ENCODE measurements at places on chromosomes 2 and 18.
A peak's percentile ranks its signal among the peaks of the same experiment; 100 is the strongest.

- DNase-seq, result no peak
Measured at GRCh38 chr18:44507729-44508325, 172.9 kb upstream of the SETBP1 start.

DNA sequence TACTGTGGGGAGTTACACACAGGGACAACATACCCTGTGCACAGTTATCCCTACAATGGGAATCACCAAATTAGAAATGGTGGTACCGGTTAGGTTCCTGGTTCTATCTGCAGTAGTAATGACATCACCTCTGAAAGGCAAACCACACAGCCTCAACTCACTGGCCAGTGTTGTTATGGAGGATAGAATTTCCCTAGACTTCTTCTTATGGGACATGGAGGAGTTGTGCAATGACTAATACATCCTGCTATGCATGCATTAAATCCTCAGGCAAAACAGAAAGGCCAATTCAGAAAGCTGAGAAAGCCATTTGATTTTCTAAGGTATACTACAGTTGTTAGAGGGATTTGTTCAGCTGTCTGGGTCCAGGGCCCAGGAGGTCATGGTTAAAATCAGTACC is 439.3 kb downstream of the TMX3 start:
- no peak for DNase-seq

GRCh38 chr2:86297382-86298147 is 39.9 kb downstream of the REEP1 start:
- peak; percentile 12 for DNase-seq

DNA sequence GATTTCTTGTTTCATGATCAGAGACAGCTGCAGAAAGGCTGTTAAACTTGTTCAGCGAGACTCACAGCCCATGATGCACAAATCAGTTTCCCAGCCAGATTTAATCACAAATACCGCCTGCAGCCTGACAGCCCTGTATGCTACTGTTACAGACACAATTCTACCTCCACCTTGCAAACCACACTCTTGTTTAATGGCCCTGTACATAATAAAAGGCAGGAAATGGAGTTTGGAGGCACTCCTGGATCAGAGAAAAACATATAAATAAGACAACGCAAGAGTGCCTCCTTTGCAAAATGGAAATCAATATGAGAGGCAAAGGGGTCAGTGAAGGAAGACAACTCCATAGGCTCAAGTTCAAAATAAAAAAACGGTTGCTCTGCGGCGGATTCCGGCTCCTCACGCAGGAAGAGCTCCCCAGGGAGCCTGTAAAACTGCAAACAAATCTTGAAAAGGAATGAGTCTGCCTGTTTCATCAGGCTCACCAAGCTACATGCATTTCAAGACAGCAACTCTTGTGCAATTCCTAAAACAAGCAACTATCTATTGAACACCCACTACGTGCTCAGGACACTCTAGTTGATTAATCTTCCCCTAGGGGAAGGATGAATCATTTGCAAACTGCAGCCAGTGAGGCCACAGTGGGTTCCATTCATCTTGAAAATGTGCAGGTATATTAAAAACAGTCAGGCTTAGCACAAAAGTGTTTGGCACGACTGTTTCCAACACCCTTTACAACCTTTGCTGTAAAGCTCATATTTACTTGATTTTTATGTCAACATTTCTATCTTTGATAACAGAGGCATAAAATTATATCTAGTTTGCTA is 37.5 kb downstream of the TBC1D8 start:
- DNase-seq, result no peak

DNA sequence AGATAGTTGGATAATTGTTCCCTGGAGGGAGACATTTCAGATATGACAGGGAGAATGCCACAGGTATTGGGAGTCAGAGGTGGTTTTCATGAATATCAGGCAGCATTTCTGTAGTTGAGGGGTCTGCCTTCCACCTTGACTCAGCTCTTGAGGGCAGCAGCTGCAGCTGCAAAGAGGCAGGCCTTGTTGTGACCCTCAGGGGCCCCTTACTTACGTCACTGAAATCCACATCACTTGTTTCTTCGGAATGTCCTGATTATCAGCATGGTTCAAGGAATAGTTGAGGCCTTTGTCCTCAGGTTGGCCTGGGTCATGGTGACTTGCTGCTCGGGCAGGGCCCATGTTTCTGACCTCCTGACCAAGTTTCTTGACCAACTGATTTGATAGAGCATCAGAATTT is 46.9 kb downstream of the TMEM17 start:
- no peak for DNase-seq

- no peak for DNase-seq
Measured at GRCh38 chr2:160898581-160899307, 261.5 kb upstream of the TANK start.

DNA sequence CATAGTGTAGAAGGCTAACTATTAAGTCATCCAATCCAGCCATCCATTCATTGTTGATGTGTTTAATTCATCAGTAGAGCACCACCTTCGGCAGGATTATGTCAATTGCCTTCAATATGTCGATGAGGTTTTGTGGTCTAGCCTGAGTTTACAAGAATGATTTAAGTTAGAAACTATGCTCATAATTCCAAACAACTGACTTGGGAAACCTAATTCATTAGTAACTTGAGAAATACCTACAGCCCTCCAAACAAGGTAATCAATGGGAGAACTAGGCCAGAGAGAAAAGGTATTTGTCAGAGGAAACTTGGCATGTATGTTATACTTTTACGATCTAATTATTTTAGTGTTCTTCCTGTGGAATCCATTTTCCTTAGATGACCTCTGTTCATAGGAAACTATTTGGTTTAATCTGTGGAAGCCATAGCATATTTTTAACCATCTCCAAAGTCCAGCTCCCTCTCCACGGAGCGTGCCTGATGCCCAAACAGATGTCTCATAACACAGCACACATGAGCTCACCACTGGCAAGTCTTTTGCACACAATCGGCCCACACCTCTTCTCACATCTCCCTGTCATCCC is 148.5 kb downstream of the GFPT1 start:
- no peak for DNase-seq

- no peak for DNase-seq
Measured at GRCh38 chr18:24115628-24116027, 23.2 kb upstream of the CABYR start.

- DNase-seq, result no peak
Measured at GRCh38 chr2:203501873-203502272, 33.2 kb downstream of the RAPH1 start.

DNA sequence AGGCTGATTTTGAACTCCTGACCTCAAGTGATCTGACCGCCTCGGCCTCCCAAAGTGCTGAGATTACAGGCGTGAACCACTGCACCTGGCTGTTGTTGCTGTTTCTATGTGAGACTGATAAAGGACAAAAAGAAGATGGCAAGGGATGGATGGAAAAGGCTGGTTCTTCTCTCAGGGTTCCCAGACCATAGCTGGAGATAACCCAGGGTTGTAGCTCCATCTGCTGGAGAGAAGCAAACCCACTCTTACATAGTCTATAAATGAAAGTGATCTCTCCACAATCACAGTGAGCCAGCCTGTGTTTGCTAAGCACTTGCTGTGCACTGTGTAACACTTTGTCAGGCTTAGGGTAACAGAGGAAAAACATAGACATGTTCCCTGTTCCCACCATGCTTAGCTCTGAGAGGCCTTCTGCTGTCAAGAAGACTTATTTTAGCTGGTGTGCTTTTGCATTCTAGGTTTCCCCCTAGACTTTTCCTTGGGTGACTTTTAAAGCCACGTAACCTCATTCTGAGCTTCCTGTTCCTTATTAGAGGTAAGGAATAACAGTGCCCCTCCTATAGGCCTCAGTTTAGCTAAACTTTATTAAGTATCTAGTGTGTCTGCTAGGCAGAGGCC is 49.7 kb downstream of the LIMS1 start:
- peak; percentile 41 for DNase-seq

GRCh38 chr2:181581534-181581933 is 75.4 kb downstream of the CERKL start:
- DNase-seq, result no peak

- peak; percentile 10 for DNase-seq
Measured at GRCh38 chr2:57516698-57517340, 529.8 kb upstream of the VRK2 start.

DNA sequence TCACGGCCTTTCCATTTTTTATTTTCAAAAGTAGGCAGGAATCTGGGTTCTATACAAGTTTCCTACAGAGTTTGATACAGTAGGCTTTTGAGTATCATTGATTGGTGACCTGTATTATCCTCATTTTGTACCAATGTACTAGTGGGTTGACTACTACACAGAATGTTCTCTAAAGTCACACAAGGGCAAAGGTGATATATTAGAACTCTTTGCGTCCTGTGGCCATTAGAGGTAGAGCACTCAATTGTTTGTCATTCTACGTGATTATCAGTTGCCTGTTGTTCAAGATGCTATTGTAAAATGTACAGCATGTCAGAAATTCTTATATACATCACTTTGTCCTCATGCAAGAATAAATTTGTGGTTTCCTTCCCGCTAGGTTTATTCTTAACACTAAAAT is 24.8 kb downstream of the WDR75 start:
- DNase-seq, result no peak

DNA sequence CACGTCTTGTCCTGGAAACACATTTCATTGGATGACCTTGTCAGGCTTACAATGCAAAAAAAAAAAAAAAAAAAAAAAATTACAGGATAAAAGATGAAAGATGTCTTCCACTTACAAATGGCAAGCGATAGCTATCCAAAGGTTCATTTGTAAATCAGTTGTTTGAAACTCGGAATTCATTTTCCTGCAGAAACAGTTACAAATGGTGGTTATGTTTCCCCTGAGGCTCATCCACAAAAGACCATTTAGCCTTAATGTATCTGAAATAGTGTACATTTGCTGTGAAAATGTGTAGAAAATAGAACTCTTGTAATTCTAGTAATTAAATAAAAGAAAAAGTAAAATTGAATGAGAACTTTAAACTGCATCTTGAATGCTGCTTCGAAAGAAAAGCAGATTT is 25.9 kb downstream of the DPP10 start:
- no peak for DNase-seq

GRCh38 chr2:179860255-179861026 is 971 bp downstream of the ZNF385B start:
- peak; percentile 14 for DNase-seq

DNA sequence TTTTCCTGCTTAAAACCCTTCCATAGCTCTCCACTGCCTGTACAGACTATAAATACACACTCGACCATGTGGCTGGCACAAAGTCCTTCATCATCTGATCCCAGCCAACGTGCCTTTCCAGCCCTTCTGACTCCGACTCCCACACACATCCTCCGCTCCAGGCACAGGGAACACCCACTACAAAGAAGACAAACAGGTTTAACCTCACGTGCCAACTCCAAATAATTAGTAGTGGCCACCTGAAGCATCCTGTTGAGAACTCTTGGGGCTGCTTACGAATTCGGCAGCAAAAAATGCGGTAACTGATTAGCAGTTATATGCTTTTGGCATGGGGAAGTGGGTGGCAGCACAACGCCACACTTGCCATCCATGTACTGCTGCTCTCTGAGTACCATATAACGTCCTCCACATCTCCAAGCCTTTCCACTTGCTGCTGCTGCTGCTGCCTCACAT is 12.1 kb downstream of the SPIRE1 start:
- no peak for DNase-seq

- DNase-seq, result no peak
Measured at GRCh38 chr2:18124116-18124835, 245.8 kb downstream of the KCNS3 start.

- DNase-seq, result no peak
Measured at GRCh38 chr18:44258576-44258975, 422.1 kb upstream of the SETBP1 start.

DNA sequence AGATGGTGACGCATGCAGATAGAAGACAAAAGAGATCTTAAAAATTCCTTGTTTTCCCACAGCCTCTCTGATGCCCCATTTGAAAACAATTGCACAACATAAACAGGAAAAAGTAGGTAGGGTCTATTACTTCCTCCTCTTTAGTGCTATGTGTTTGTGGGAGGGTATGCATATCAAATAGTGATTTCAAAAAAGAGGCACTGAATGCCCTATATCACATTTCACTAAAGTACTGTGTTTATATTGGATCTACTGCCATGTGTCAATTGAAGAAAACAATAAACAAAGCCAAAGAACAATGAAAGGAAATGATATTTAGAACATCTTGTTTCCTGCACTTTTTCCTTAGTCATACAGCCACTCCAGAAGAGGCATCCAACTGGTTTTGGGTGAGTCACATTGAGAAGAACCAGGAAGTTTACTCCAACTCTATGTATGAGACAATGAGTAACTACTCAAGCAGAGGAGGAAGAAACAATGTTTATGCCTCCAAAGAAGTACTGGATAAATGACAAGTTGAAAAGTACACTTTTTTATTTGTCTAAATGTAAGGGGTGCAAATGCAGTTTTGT is 583.6 kb downstream of the FBXO15 start:
- no peak for DNase-seq

- no peak for DNase-seq
Measured at GRCh38 chr2:85248773-85249509, 78.8 kb downstream of the TGOLN2 start.

- no peak for DNase-seq
Measured at GRCh38 chr2:121276341-121276740, 8.7 kb downstream of the TFCP2L1 start.

- no peak for DNase-seq
Measured at GRCh38 chr18:56823986-56824565, 172.9 kb downstream of the WDR7 start.

GRCh38 chr2:230931556-230932231 is 6.7 kb upstream of the GPR55 start:
- DNase-seq, result no peak

- no peak for DNase-seq
Measured at GRCh38 chr2:37080689-37081088, 3.5 kb downstream of the HEATR5B start.

- DNase-seq, result no peak
Measured at GRCh38 chr2:227402321-227402720, 14.6 kb upstream of the SCYGR1 start.

GRCh38 chr18:43389163-43389562 is 111.9 kb upstream of the SYT4 start:
- no peak for DNase-seq

- no peak for DNase-seq
Measured at GRCh38 chr18:80253236-80253635, 5.9 kb upstream of the PARD6G start.

GRCh38 chr2:19416083-19416482 is 57.7 kb upstream of the OSR1 start:
- DNase-seq, result no peak

GRCh38 chr2:17136877-17137276 is 381.4 kb downstream of the RAD51AP2 start:
- no peak for DNase-seq

DNA sequence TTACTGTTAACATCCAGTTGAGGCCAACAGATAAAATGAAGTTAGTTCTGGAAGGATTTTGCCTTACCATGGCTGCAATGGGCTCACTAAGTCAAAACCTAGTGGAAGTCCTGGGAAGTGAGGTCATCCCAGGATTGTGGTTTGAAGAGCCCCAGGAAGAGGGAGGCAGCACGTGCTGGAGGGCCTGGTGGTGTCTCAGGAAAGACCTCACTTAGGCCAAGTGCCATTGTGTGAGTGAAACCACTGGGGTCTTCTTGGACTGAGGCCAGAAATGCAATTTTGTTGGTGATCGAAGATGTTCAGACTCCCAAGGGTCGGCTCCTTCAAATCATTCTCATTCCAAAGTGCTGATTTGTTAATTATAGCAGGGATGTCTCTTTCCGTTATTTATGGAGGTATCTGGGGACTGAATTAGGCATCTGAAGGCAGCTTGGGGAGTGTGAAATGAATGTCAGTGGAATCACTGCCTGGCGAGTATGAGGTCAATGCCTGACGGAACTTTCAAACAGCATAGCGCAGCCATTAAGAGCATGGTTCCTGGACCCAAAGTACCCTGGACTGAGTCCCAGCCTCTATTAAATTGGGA is 60.0 kb downstream of the IL1R2 start:
- no peak for DNase-seq
